Activated CD4-positive, alpha-beta memory T cell treated with anti-CD3 and anti-CD28 coated beads for 36 hours (primary cell): ENCODE measurements at places on chromosomes 11 and 22. TPM values are rescaled to one million over a fixed set of nuclear protein-coding genes. Genes with fewer than 3 reads are reported as not detected.
A peak's percentile ranks its signal among the peaks of the same experiment; 100 is the strongest.

GRCh38 chr22:26503758-26504157 is 8.5 kb downstream of the TFIP11 start:
- H3K27ac ChIP-seq: peak overlapping the region; percentile 87
- peaks cover 55% of the 10 kb centered on the region for H3K36me3 ChIP-seq
- peaks cover 20% of the 10 kb centered on the region for H3K4me1 ChIP-seq
- DNase-seq: no peak
- H3K27me3 ChIP-seq: no peaks in the 10 kb centered on the region

DNA sequence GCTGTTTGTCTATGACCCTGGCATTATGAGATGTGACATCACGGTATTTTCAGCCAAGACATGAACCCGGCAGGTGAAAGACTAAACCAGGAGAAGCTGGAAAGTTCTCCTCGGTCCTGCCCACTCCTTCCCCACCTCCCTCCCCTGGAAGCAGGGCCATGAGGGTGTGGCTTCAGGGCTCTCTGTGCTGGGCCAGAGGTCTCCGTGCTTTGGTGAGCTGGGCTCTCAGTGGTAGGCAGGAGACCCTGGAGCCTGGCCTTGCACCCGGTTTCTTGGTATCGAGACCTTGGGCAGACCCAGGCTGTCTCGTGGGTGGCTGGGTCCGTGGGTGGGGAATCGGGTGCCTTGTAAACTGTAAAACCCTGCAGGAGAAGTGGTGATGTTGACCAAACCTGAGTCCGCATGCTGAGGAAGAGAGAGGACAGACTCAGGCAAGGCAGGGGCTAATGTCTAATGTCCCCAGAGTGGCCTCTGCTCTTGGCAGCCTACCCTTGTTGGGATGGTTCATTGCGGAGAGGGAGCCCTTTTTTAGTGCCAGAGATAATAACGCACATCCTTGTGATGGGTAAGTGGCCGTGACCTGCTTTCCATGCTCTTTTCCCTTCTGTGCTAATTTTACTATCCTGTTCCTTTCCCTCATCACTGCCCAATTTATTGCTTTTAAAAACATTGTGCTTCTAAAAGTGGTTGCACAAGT is 48.6 kb upstream of the PARVG start:
- H3K4me3 ChIP-seq: no peak overlapping the region
- H3K36me3 ChIP-seq: peaks cover 39% of the 10 kb centered on the region
- H3K4me1 ChIP-seq: no peaks in the 10 kb centered on the region
- no peak for DNase-seq

DNA sequence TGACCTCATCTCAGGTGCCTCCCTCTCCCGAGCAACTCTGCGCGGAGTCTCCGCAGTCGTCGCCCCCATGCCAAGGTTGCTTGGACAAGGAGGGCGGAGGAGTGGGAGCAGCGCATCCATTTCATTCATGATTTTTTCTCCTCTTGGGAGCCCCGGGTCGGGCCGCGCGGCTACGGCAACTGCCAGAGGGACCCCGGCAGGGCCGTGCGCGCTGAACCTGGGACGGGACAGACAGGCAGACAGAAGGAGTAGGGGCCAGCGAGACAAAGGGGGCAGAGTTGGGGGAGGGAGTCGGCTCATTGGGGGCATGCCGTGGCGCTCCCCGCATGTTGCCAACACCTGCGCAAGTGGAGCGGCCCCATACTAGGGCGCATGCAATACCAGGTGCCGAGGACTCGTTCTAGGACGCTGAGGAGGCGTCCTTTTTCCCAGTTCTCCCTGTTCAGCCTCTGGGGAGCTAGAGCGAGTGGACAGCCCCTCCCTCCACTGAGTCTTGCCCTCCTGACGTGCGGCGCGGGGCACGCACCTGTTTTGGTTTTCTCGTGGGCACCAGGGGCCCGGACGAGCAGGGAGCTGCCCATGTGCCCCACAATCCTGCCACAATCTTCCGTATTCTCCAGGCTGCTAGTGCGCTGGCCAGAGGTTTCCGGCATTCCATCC is 501 bp upstream of the PTPN5 start:
- no peak for DNase-seq
- H3K4me3 ChIP-seq: no peak overlapping the region
- H3K36me3 ChIP-seq: no peaks in the 10 kb centered on the region

GRCh38 chr11:9568854-9569587 is 4.4 kb upstream of the WEE1 start:
- H3K36me3 ChIP-seq: no peaks in the 10 kb centered on the region
- DNase-seq: peak; percentile 35
- H3K4me3 ChIP-seq: no peak overlapping the region
- H3K4me1 ChIP-seq: peaks cover 37% of the 10 kb centered on the region
- no peaks in the 10 kb centered on the region for H3K27me3 ChIP-seq

GRCh38 chr22:49904040-49904369 is 14.2 kb downstream of the ALG12 start:
- peaks cover 31% of the 10 kb centered on the region for H3K36me3 ChIP-seq
- no peak for DNase-seq
- H3K4me1 ChIP-seq: peaks cover 2% of the 10 kb centered on the region
- H3K27me3 ChIP-seq: no peaks in the 10 kb centered on the region
- no peak overlapping the region for H3K27ac ChIP-seq

DNA sequence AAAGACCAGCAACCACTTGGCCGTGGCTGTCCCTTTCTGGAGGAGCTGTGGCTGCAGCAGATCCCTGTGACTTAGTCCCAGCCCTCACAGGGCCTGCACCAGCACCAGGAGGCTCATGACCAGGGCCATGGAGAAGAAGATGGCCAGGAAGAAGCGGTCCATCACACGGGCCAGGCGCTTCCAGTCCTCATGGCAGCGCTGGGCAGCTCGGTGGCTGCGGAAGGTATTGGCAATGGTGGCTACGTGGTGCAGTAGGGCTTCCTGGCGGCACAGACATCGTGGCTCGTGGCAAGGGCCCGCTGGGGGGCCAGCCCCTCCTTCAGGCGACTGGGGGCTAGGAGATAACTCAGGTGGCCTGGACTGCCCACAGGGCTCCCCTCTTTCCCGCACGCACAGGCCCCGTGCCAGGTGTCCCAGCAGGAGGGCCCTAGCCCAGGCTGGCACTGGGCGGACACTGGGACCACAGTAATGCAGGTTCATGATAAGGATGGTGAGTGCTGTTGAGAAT is 5.1 kb downstream of the CHRNA10 start:
- H3K36me3 ChIP-seq: peaks cover 20% of the 10 kb centered on the region
- H3K27ac ChIP-seq: no peak overlapping the region
- no peak overlapping the region for H3K4me3 ChIP-seq
- DNase-seq: no peak
- H3K4me1 ChIP-seq: no peaks in the 10 kb centered on the region
- H3K27me3 ChIP-seq: no peaks in the 10 kb centered on the region

- no peak for DNase-seq
- no peaks in the 10 kb centered on the region for H3K4me1 ChIP-seq
- H3K27ac ChIP-seq: no peak overlapping the region
Observed at GRCh38 chr11:27456795-27457329, 15.7 kb downstream of the LGR4 start.

GRCh38 chr11:67022961-67023956 is at the start of gene SYT12:
TSS of gene SYT12 (plus strand) at chr11:67023134. CDS start at chr11:67030145, 7,011 bp downstream.
- peak; percentile 29 for DNase-seq
- H3K4me1 ChIP-seq: peaks cover 33% of the 10 kb centered on the region
- peak within 1 kb of the TSS; percentile 10 for H3K4me3 ChIP-seq
- no peaks in the 10 kb centered on the region for H3K36me3 ChIP-seq

DNA sequence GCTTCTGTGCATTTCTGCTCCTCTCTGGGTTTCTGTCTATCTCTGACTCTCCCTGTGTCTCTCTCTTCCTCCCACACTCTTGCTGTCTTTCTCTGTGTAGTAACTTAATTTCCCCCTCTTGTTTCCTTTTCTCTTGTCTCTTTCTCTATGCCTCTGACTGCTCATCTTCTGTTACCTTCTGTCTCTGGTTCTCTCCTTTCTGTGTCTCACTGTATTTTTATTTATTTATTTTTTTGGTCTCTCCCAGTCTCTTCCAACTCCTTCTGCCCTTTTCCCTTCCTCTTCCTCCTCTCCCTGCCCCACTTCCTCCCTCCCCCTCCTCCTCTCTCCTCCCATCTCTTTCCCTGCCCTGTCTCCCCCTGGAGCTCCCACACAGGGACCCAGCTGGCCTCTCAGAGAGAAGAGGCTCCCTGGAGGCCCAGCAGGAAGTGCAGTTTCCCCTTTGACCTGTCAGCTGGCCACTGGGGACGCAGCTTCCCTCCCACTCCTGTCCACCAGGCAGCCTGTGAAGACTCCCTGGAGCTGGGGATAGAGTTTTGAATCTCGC is 38.3 kb upstream of the MYH9 start:
- no peak for DNase-seq
- H3K4me3 ChIP-seq: no peak overlapping the region
- H3K27me3 ChIP-seq: no peaks in the 10 kb centered on the region
- peak overlapping the region; percentile 24 for H3K27ac ChIP-seq
- H3K4me1 ChIP-seq: peaks cover 24% of the 10 kb centered on the region

DNA sequence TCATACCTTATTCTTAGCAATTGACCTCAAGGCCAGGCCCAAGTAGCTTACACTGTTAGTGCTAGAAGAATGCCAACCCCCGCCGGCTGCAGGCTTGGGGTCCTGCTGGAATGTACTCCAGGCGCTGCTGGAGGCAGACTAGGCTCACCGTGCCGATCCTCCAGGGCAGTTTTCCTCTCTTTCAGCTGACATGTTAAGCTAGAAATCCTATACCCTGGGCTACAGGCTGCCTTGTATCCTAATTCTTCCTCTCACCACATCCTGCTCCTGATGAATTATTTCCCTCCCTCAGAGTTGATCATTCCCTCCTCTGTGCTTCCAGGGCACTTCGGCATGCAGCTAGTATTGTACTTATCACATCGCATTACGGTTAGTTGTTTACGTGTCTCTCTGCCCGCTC is 3.4 kb downstream of the SPTBN2 start:
- peaks cover 41% of the 10 kb centered on the region for H3K27me3 ChIP-seq
- H3K4me3 ChIP-seq: no peak overlapping the region
- H3K36me3 ChIP-seq: peaks cover 4% of the 10 kb centered on the region

DNA sequence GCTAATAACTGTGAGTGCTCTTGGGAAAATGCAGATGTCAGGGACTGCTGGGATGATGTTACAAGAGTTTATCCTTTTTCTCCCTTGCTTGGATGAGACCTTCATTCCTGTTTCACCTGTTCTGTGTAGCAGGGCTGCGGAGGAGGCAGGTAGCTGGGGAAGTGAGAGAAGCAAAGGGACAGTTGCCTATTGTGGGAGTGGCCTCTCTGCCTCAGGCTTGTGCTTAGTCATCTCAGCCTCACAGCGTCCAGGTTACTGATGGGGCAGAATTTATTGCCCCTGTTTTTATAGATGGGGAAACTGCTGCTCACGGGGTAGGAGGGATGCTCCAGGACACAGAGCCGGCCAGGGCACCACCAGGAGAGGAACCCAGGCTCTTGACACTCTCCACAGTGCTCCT is 1.7 kb downstream of the STX3 start:
- peaks cover 17% of the 10 kb centered on the region for H3K4me1 ChIP-seq
- no peak for DNase-seq
- no peaks in the 10 kb centered on the region for H3K36me3 ChIP-seq
- H3K27ac ChIP-seq: no peak overlapping the region
- H3K27me3 ChIP-seq: no peaks in the 10 kb centered on the region

GRCh38 chr11:76699451-76700091 is 29.0 kb upstream of the LRRC32 start:
- peaks cover 1% of the 10 kb centered on the region for H3K4me1 ChIP-seq
- H3K36me3 ChIP-seq: no peaks in the 10 kb centered on the region
- H3K4me3 ChIP-seq: no peak overlapping the region
- no peak overlapping the region for H3K27ac ChIP-seq
- no peak for DNase-seq
- peaks cover 3% of the 10 kb centered on the region for H3K27me3 ChIP-seq

DNA sequence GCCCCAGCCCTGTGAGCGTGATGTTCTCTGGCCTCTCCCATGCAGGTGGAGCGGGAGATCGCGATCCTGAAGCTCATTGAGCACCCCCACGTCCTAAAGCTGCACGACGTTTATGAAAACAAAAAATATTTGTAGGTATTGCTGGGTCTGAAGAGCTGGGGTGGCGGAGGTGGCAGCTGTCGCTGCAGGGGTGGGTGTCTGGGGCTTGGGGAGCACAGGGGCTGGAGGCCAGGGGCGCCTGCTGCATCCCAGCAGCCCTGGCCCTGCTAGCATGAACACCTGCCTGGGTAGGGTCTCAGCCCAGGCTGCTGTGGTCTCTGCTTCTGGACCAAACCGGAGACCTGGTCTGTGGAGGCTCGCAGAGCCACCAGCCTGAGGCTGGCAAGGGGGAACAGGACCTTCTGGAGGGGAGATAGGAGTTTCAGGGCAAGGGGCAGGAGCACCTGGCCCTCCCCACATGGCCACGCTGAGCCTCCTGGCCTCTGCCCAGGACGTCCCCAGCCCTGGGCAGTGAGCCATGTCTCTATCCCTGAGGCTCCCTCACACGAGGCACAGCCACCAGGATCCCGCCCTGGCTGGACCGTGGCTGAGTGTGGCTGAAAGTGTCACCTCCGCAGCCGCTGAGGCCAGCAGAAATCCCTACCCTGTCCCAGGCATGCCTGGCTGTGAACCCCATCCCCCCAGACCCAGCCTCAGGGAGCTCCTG is 48.2 kb downstream of the MOB2 start:
- H3K4me1 ChIP-seq: no peaks in the 10 kb centered on the region
- no peaks in the 10 kb centered on the region for H3K36me3 ChIP-seq
- no peak overlapping the region for H3K4me3 ChIP-seq
- no peak for DNase-seq
- H3K27ac ChIP-seq: no peak overlapping the region
- peaks cover 3% of the 10 kb centered on the region for H3K27me3 ChIP-seq

GRCh38 chr11:8222820-8223512 is 40.7 kb downstream of the LMO1 start:
- H3K36me3 ChIP-seq: no peaks in the 10 kb centered on the region
- no peak overlapping the region for H3K4me3 ChIP-seq
- H3K27me3 ChIP-seq: no peaks in the 10 kb centered on the region
- no peak overlapping the region for H3K27ac ChIP-seq

GRCh38 chr22:32631507-32632255 is 157.1 kb downstream of the FBXO7 start:
- DNase-seq: no peak
- no peak overlapping the region for H3K27ac ChIP-seq
- no peaks in the 10 kb centered on the region for H3K36me3 ChIP-seq

DNA sequence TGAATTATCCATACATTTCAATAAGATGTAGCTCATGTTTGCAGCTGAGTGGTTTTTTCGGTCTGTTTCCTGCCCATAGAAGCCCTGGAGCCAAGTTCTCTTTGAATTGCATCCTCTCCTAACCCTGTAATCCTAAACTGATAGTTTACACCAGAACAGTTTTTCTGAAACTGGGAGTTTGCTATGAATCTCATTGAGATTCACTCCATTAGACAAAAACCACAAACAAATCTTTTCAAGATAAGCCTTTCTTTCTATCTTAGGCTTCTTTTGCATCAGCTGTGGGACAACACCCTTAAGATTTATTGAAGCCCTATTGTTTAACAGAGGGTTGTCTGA is 324.8 kb downstream of the DYNC2H1 start:
- no peak overlapping the region for H3K27ac ChIP-seq
- H3K4me1 ChIP-seq: no peaks in the 10 kb centered on the region
- no peak overlapping the region for H3K4me3 ChIP-seq
- no peaks in the 10 kb centered on the region for H3K27me3 ChIP-seq
- no peaks in the 10 kb centered on the region for H3K36me3 ChIP-seq

Gene OR51B5
- not detected for total RNA-seq

Gene KRTAP5-3
- total RNA-seq: not detected

Gene GPR83
- total RNA-seq: not detected

Gene APLNR
- total RNA-seq: not detected

Gene EIF4ENIF1
- total RNA-seq: 39.7 TPM

Gene MOGAT2
- not detected for total RNA-seq

Gene C11orf52
- not detected for total RNA-seq

Gene MFRP
- not detected for total RNA-seq
